ENCODE measurements at places on chromosomes 7 and 10. TPM values are rescaled to one million over a fixed set of nuclear protein-coding genes. Genes with fewer than 3 reads are reported as not detected.

DNA sequence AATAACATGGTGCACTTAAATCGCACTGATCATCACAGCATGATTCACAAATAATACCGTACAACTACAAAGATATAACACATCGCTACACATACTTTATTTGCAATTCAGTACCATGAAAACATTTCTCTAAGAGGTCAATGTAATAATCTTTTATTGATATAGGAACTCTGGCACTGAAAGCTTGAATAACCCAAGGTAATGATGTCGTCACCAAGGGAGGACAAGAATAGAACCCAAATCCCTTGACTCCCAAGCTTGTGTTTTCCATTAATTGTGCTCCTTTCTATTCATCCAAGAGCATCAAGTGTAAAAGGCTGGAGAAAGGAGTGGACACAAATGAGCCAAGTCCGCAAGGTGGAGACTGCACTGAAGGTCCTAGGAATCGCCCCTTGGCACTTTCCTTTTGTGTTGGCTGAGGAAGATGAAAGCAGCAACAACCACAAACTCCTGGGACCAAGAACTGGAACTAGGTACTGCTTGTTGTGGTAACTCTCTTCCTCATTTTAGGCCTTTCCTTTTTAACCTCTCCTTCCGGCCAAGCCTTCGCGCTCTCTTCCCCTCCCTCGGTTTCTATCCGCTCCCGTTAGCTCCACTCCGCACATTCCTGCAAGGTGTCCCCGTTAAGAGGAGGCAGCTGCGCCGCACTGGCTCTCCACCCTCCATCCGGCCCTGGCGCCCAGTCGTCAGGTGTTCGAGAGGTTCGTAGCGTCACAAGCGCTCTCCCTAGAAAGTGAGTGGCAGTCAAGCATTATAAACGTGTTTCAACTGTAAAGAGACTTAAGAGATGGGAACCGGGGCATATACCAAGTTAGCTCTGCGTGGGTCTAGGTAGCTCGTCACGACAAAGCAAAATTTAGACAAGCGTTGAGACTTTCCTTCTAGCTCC lies 1.0 kb upstream of the CBLL1 start:
- H3K27me3 ChIP-seq: no peaks in the 10 kb centered on the region
- H3K36me3 ChIP-seq: no peaks in the 10 kb centered on the region
- H3K4me1 ChIP-seq: peaks cover 11% of the 10 kb centered on the region
- H3K27ac ChIP-seq: peak overlapping the region; percentile 95

- H3K4me3 ChIP-seq: no peak overlapping the region
- no peaks in the 10 kb centered on the region for H3K27me3 ChIP-seq
- H3K27ac ChIP-seq: no peak overlapping the region
- peak; percentile 32 for DNase-seq
Observed at GRCh38 chr7:85821926-85822325, 635.1 kb upstream of the SEMA3D start.

DNA sequence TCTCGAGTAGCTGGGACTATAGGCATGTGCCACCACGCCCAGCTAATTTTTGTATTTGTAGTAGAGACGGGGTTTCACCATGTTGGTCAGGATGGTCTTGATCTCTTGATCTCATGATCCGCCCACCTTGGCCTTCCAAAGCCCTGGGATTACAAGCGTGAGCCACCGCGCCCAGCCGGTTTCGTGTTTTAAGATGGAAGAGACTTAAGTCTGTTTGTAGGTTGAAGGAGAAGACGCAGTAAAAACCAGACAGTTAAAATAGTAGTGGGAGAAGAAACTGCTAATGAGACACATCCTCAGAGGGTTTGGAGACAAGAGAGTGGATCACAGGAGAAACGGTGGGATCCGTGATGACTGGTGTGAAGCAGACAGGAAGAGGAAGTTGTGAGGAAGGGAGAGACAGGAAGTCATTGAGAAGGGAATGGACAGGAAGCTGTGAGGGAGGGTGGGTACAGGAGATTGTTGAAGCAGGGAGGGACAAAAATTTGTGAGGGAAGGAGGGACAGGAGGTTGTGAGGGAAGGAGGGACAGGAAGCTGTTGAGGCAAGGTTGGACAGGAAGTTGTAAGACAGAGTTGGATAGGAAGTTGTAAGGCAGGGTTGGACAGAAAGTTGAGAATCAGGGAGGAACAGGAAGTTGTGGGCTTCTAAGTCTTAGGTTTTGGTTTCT lies 115.5 kb downstream of the WDFY4 start:
- no peak overlapping the region for H3K27ac ChIP-seq
- H3K36me3 ChIP-seq: no peaks in the 10 kb centered on the region
- no peak overlapping the region for H3K4me3 ChIP-seq
- DNase-seq: no peak

Gene ZNF37A
- 9.3 TPM for polyA plus RNA-seq

Gene ZNF775
- 7.4 TPM for polyA plus RNA-seq

GRCh38 chr10:72954596-72955554 lies at the start of gene PLA2G12B:
TSS of gene PLA2G12B (minus strand) at chr10:72954806. CDS start at chr10:72954685, 121 bp downstream.
- no peaks in the 10 kb centered on the region for H3K4me1 ChIP-seq
- DNase-seq: no peak
- H3K36me3 ChIP-seq: no peaks in the 10 kb centered on the region
- H3K27me3 ChIP-seq: no peaks in the 10 kb centered on the region
- H3K4me3 ChIP-seq: no peak within 1 kb of the TSS

DNA sequence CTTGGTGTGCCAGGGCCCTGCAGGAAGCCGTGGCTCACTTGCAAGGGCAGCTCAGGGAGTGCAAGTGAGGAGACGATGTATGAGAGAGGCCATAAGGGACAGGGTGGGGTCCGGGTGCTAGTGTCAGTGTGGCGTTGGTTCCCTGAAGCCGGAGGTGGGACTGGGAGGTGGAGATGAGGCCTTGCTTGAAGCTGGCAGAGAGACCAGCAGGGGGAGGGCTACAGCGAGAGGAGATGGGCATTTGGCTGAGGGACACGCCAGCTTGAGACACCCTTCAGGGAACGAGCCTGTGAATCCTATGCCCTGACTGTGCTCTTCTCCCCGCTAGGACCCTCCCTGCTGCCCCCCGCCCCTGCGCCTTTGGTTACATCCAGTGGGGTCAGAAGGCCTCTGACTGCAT lies 529.1 kb downstream of the TCERG1L start:
- H3K4me1 ChIP-seq: no peaks in the 10 kb centered on the region
- H3K27ac ChIP-seq: no peak overlapping the region
- no peak for DNase-seq
- H3K4me3 ChIP-seq: no peak overlapping the region
- H3K36me3 ChIP-seq: no peaks in the 10 kb centered on the region
- no peaks in the 10 kb centered on the region for H3K27me3 ChIP-seq

DNA sequence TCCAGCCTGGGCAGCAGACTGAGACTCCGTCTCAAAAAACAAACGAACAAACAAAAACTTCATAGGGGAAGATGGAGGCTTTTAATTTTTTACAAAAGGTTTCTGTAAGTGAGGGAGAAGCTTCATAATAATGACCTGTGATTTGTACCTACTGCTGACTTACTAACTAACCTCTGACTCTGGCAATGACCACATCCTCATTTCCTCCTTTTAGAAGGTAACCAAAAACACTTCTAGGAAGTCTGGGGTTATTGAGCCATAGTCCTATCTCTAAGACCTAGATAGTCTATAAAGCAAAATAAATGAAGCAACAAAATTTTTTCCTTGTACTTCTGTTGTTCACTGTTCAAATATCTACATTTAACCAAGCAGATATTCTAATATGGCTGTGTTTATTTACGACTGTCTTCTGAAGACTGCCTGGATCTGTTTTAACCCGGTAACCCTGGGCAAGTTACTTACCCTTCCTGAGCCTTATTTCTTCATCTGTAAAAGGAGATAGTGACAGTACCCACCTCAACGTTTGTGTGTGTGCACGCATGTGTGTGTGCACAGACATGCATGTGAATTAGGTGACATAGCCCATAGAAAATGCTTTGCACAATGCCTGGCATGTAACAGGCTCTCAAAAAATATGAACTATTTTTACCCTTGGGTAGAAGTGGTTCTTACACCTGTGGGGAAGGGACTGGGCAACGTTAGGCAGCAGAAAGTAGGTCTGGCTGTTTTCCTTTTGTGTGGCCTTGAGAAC lies 30.8 kb upstream of the SMNDC1 start:
- H3K4me3 ChIP-seq: no peak overlapping the region
- no peaks in the 10 kb centered on the region for H3K27me3 ChIP-seq
- H3K36me3 ChIP-seq: no peaks in the 10 kb centered on the region
- no peak for DNase-seq
- H3K27ac ChIP-seq: no peak overlapping the region

Gene METTL27
- polyA plus RNA-seq: 5.6 TPM

DNA sequence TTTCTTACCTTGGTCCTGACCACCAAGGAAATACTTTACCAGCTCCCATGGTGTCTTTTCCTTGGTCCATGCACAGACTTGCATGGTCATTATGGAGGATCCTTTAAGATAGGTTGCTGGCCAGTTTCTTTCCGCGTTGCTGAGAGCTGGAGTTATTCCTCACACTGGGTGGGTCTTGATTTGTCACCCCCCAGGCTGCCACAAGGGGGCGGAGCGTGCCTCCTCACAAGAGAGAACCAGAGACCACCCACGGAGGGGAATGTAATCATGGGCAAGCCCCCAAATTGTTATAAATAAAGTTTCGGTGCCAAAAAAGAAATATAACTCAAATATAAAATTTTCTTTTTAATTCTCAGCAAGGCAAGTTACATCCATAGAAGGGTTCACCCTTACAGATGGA lies 10.5 kb upstream of the TRIM24 start:
- H3K27ac ChIP-seq: no peak overlapping the region
- no peaks in the 10 kb centered on the region for H3K27me3 ChIP-seq
- DNase-seq: no peak
- H3K36me3 ChIP-seq: no peaks in the 10 kb centered on the region
- no peaks in the 10 kb centered on the region for H3K4me1 ChIP-seq

Gene ASB10
- polyA plus RNA-seq: not detected

DNA sequence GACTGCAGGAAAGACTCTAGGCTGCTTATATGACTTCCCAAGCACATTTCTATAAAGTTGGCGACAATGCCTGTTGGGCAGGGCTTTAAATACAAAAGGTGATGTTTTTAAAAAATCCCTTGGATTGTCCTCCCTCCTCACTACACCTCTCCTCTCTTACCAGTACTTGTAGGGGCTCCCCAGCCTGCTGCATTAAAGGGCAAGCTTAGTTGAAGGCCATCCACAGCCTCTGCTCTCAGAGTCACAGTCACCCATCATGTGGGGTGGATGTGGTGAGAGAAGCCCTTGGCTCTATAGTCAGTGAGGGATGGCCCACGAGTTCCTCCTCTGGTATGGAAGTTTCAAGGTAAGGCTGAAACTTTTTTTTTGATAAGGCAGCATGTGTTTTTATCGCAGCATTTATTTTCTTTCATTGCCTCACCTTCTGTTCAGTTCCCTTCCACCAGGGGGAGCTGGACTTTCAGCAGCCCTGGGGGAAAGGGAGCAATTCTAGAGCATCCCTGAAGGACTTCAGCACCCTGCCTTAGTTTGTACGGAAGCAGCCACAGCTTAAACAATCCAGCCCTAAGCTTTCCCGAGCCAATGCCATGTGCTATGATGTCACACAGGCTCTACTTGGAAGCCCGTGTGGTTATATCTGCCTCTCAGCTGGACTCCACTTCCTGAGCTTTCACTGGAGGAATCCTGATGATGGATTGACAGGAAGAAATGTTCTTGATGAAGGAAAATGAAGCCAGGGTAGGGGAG lies 131.9 kb downstream of the CALCR start:
- no peaks in the 10 kb centered on the region for H3K36me3 ChIP-seq
- no peak overlapping the region for H3K27ac ChIP-seq

GRCh38 chr10:110221721-110222261 lies 14.4 kb downstream of the MXI1 start:
- H3K27ac ChIP-seq: peak overlapping the region; percentile 4
- H3K4me3 ChIP-seq: peak overlapping the region; percentile 18
- peaks cover 30% of the 10 kb centered on the region for H3K4me1 ChIP-seq
- H3K27me3 ChIP-seq: no peaks in the 10 kb centered on the region
- DNase-seq: peak; percentile 88
- H3K36me3 ChIP-seq: no peaks in the 10 kb centered on the region

DNA sequence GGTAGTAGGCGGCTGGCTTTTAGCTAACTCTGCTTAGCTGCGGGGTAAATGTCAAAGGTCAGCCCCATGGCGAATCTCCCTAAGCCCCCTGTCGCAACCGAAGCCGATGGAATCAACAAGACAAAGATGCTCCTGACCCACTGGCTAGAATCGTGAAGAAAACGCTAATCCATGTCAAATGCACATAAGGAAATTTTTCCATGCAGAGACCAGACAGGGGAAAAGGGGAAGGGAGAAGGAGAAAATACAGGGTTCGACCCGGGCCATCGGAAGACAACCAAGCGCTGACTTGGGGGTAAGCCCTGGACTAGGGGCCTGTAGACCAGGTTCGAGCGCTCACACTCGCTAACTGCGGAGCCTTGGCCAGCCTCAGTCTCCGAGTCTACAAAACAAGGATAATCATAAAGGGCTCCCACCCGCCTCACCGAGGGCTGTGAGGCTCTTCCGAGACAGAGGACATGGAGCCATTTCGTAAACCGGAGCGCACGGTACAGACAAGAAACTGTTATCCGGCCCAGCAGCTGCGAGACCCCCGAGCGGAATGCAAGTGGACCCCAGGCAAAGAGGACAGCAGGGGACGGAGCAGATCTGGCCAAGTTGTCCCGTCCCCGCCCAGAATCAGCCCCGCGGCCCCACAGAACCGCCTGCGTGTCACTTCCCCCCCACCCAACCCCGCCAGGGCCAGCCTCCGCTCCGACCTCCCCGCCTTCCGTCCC lies 507 bp downstream of the SAR1A start:
- H3K27me3 ChIP-seq: no peaks in the 10 kb centered on the region
- H3K27ac ChIP-seq: peak overlapping the region; percentile 91
- peak overlapping the region; percentile 64 for H3K4me3 ChIP-seq
- H3K4me1 ChIP-seq: peaks cover 14% of the 10 kb centered on the region

DNA sequence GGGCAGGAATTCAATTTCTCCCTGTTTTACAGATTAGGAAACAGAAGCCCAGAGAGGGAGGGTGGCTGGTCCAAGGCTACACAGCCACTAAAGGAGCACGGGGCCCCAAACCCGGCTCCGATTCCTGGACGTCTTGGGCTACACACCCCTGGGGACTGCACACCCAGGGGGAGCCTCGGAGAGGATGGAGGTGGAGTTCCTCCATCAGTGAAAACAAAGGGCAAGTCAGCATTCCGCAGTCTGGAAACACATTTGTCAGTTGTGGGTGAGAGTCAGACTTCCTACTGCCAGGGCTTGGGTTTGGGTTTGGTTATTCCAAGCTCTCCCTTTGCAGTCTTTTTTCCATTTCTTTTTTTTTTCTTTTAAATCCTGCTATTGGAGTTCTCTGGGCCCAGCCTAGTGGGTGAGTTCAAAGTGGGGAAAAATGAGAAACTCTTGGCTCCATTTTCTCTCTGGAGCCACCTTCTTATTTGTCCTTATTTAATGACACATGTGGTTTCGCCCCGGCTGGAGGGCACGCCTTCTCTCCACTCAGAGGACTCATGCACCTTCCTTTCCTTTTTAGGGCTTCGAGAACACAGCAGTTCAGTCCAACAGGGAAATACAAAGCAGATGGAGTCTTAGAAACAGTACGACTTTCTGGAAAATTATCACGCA lies 59.9 kb upstream of the AQP1 start:
- no peaks in the 10 kb centered on the region for H3K36me3 ChIP-seq
- DNase-seq: no peak
- no peaks in the 10 kb centered on the region for H3K4me1 ChIP-seq
- no peaks in the 10 kb centered on the region for H3K27me3 ChIP-seq
- H3K4me3 ChIP-seq: no peak overlapping the region

All from pancreas (tissue), 10 donors.